H1 (cell line): ENCODE measurements at places on chromosomes 7 and 10. TPM values are rescaled to one million over a fixed set of nuclear protein-coding genes. Genes with fewer than 3 reads are reported as not detected.

Gene CHCHD3
- 133 and 137 TPM in 2 replicates for total RNA-seq

Gene FKBP9
- 9.9 and 10.1 TPM in 2 replicates for total RNA-seq

DNA sequence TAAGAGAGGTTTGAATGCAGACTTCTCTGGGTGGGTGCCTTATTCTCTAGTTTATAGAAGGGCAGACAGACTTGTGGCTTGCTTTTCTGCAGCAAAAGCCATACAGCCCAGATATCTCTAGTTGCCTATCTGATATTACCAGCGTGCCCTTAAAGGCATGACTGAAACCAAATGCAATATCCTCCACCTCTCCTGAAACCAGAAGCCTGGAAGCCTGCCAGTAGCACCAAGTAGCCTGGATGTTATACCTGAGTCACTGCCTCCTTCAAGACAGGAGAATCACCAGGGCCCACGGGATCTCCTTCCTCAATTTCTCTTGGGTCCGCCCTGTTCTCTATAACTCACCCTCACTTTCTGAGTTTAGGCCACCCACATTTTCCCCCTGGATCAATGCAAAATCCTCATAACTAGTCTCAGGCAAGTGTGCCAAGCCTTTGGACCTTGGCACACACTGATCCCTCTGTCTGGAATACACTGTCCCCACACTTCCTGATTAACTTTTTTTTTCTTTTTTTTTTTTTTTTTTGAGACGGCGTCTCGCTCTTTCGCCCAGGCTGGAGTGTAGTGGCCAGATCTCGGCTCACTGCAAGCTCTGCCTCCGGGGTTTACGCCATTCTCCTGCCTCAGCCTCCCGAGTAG is 638.4 kb downstream of the GALNT17 start:
- DNase-seq = no peak

DNA sequence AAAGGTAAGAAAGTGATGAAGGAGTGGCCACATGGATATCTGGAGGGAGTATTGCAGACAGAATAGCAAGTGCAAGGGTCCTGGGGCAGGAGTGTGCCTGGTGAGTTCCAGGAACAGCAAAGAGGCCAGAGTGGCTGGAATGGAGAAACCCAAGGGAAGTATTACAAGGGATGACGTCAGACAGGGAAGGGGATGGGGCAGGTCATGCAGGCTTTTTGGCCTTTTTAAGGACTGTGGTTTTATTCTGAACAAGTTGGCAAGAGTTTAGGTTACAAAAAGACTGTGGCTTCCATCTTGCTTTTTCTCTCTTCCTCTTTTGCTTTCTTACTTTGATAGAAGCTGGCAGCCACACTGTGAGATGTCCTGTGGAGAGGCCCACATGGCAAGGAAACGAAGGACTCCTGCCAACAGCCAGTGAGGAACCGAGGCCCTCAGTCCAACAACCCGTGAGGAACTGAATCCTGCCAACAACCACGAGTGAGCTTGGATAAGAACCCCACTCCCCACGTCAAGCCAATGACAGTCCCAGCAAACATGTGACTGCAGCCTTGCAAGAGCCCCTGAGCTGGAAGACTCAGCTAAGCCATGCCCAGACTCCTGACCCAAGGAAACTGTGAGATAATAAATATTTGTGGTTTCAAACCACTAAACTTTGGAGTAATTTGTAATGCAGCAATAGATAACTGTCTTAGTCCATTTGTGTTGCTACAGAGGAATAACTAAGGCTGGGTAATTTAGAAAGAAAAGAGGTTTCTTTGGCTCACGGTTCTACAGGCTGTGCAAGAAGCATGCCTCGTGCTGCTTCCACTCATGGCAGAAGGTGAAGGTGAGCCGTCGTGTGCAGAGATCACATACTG is 19.8 kb upstream of the KDM7A start:
- no peak for DNase-seq

DNA sequence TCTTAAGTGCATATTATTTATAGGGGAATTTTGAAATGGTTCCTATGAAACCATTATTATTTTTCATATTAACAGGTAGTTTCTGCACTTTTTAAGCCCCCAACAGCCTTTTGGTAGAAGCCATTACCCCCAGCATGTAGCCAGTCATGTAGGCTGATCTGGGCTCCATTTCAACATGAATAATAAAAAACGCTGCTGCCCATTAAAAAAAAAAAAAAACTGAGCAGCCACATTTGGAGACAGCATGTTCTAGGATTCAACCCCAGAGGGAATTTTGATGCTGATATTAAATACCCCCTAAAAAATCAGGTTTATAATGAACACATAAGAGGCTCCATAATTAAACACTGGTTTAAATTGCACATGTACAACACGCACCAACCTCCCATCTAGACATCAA is 181.3 kb downstream of the RTKN2 start:
- DNase-seq = no peak

DNA sequence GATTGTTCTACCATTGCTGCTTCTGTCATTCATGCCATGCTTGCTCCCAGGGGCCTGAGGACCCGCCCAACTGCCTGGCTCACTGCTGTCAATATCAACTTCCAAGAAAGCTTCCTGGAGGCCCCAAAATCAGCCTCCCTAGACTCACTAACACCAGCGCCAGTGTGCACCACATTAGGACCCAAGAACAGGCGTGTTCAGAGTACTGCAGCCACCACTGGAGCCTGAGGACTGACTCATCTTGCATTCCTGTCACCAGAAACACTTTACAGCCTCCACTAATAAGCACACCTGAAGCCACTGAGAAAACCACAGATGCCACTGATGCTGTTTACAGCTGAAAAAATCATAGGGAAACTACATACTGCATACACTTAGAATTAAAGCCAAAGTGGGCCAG is 1284.3 kb downstream of the TYW1 start:
- DNase-seq = no peak

DNA sequence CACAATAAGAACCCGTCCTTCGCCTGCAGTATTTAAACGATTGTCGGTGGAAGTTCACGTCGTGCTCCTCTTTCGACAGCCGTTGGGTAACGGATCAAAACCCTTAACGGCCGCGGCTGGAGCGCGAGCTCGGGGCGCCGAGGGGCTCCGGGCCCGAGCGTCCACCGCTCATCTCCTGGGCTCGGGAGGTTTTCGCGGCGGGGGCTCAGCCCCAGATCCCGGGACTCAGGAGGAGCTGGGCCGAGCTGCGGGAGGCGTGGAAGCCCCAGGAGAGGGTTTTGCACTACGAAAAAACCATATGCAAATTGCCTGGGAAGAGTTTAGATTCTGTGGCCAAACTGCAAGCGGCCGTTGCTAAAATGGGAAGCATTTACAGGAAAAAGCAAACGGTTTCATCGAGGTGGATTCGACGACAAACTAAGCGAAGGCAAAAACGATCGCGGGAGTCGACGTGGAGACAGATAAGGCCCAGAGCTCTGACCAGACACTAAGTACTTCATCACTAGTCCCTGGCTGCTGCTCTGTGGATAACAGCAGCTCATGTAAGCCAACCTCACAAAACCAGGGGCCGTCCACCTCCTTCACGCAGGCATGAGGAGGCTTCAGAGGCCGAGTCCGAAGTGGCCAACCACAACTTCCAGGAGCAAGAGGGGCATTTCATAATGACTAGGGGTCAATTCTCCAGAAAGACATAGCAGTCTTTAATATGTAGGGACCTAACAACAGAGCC is 129.7 kb downstream of the MARCHF5 start:
- DNase-seq = peak; percentile 53

DNA sequence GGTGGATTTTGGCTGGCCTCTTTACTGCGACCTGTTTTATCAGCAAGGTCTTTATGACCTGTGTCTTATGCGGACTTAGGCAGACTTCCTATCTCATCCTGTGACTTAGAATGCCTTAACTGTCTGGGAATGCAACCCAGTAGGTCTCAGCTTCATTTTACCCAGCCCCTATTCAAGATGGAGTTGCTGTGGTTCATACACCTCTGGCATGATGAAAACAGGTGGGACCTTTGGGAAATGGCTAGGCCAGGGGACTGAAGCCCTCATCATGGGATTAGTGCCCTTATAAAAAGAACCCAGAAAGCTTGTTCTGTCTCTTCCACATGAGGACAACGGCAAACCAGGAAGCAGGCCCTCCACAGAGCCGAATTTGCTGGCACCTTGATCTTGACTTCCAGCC is 172.1 kb upstream of the MYO3A start:
- no peak for DNase-seq

GRCh38 chr7:8386926-8387550 is 46.4 kb upstream of the NXPH1 start:
- DNase-seq = no peak

DNA sequence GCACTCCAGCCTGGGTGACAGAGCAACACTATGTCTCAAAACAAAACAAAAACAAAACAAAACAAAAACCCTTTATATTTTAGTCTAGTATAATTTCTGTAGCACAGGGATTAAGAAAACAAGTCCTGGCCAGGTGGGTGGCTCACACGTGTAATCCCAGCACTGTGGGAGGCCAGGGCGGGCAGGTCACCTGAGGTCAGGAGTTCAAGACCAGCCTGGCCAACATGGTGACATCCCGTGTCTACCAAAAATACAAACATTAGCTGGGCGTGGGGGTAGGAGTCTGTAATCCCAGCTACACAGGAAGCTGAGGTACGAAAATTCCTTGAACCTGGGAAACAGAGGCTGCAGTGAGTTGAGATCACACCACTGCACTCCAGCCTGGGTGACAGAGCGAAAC is 23.2 kb upstream of the ASL start:
- no peak for DNase-seq
